HFFc6 (cell line): ENCODE measurements at places on chromosomes 5 and 9. TPM values are rescaled to one million over a fixed set of nuclear protein-coding genes. Genes with fewer than 3 reads are reported as not detected.
A peak's percentile ranks its signal among the peaks of the same experiment; 100 is the strongest.

- DNase-seq, result no peak
These were observed 83.8 kb upstream of the FSTL4 start for GRCh38 chr5:133696006-133696584.

Gene BRD9
- total RNA-seq, result 28.7 to 33.3 TPM (median 31.1 TPM) in 3 replicates

Gene GABRA6
- total RNA-seq, result not detected in 3 replicates

DNA sequence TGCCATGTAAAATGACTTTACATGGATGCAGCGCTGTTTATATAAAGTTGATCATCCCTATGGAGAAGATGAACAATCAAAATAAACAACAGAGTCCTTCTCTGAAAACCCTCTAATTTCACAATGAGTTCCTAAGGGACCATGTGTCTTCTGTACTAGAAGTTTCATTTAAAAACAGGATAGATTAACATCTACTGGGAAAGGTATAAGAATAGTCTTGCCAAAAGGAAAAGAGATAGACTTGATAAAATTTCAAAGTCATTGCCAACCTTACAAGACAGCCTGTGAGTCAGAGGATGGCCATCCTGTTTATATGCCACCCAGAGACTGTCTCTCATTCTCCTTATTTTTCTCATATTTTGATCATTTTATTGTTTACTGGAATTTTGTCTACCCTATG lies 367.1 kb upstream of the PDE4D start:
- no peak for DNase-seq

GRCh38 chr5:54148067-54148845 lies 162.1 kb downstream of the ARL15 start:
- DNase-seq, result peak; percentile 5

Gene IRX1
- not detected in 3 replicates for total RNA-seq

Gene FNBP1
- total RNA-seq, result 34.7 and 37.6 TPM in 2 replicates

GRCh38 chr5:142287096-142287972 lies 37.5 kb downstream of the SPRY4 start:
- no peak for DNase-seq

Gene OMD
- not detected in 3 replicates for total RNA-seq

Gene WHRN
- 3.5 to 3.7 TPM (median 3.6 TPM) in 3 replicates for total RNA-seq

Gene KIAA0825
- total RNA-seq, result 1.7 to 3.1 TPM (median 2.9 TPM) in 3 replicates

- DNase-seq, result no peak
These were observed 163.9 kb downstream of the ARHGEF28 start for GRCh38 chr5:73789851-73790281.

GRCh38 chr5:56489272-56489671 lies 256.1 kb upstream of the ANKRD55 start:
- DNase-seq, result no peak

GRCh38 chr9:137134191-137134590 lies 4.8 kb upstream of the GRIN1 start:
- no peak for DNase-seq

Gene SLC1A3
- 0.12 TPM in 1 of 3 replicates, not detected in the others for total RNA-seq

Gene KCNIP1
- not detected in 3 replicates for total RNA-seq

DNA sequence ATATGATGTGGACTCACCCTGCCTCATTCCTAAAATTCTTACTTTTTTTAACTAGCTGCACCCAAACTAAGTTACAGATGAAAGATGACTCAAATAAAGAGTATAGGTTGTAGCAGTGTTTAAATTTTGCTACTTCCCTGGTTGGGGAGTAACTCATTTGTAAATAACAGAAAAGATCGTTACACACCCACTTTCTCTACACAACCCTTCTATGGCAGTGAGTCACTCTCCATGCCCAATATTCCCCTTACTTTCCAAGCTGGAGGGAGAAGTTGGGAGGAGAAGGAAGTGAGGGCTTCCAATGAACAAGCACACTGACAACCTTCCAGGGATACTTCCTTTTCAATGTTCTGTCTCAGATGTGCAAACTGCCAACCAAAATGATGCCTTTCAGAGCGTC lies 1.9 kb downstream of the RASEF start:
- DNase-seq, result no peak

Gene FCN2
- not detected in 3 replicates for total RNA-seq

DNA sequence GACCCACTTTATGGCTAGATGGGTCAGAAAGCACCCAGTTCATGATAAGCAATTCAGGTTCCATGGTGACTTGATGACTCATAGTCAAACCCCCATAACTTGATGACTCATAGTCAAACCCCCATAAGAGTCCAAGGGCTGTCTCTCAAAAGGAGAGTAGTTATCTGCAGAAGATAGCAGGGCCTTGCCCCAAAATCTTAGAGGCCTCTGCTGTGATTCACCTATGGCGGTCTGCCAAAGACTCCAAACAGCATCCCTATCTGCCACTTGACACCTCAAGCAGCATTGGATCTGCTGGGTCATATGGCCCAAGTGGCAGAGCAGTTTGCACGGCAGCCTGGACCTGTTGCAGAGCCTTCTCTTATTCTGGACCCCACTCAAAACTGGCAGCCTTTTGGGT lies 395.2 kb upstream of the KIF2A start:
- DNase-seq, result no peak

Gene STK32A
- total RNA-seq, result 0.15 to 1.4 TPM (median 0.30 TPM) in 3 replicates

DNA sequence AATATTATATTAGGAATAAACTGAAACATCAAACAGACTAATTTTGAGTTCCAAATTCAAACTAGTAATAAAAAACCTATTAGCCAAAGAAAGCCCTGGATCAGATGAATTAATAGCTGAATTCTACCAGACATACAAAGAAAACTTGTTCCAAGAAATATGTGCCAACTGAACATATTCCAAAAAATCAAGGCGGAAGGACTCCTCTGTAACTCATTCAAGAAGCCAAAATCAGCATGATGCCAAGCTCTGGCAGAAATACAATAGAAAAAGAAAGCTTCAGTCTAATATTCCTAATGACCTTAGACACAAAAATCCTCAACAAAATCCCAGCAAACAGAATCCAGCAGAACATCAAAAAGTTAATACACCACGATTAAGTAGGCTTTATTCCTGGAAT lies 619.1 kb upstream of the COX7C start:
- DNase-seq, result no peak

GRCh38 chr5:150368526-150368925 lies 11.0 kb downstream of the TCOF1 start:
- DNase-seq, result no peak

Gene FBP2
- not detected in 3 replicates for total RNA-seq

GRCh38 chr9:72480921-72481320 lies 40.5 kb upstream of the TMC1 start:
- peak; percentile 9 for DNase-seq

DNA sequence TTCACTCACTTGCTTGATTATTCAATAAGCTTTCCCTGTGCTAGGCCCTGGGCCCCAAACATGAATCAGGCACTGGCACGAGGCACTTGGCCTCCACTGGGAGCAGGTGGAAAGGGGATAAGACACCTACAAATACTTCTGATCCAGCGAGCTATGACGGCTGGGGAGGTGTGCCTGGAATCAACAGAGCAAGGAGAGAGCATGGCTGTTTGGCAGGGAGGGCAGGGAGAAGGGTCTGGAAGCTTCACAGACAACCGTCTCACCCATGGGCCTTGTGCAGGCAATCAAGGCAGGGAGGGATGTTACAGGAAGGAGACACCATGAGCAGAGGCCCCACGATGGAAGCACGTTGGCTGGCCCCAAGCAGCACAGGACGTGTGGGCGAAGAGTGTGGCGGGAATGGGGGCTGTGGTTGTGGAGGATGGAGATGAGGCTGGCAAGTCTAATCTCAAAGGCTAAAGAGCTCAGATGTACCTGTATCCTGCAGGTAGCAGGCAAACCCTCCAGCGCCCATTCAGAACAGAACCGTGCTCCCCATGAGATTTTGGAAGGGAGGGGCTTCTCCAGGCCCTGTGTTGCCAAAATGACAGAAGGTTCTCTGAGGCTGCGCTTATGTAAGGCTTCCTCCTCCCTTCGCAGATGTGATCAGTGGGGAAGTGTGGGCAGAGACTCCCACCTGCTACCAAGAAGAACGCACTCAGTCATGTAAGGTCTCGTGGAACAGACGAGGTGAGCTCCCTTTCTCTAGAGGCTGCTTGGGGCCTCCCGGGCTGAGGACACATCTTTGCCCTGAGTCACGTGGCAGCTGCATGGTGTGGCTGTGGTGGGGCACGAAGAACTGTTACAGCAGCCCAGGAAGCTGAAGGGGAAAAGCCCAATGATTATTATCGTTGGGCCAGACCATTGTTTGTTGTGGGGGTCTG lies 189.7 kb downstream of the DAB2IP start:
- DNase-seq, result no peak

DNA sequence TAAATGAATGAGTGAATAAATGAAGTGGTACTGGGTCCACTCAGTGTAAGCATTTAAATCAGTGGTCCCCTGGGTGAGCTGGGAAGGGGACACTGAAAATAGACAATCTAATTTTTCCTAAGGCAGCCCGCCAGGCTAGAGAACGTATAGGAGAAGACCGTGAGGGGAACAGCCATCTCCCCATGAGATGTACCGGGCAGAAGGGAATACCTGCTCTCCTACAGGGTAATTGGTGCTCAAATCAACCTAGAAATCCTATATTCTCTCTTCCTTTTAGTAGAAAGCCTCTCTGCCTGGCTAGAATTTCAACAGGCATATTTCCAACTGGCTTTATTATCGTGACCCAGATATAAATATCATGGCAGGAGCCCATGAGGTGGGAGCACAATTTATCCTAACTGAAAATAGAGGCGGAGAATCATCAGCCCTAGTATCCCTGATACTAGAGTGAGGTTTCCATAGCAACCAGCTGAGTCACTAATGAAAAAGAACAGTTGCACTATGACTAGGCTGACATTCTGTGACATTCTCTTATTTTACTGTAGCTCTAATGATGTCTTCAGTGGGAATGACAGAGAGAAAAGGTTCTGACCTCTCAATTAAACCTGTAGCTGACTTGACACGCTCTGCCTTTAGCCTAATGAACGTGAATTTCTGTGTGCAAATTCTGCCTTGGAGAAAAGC lies 96.5 kb upstream of the CAST start:
- DNase-seq, result peak; percentile 91

DNA sequence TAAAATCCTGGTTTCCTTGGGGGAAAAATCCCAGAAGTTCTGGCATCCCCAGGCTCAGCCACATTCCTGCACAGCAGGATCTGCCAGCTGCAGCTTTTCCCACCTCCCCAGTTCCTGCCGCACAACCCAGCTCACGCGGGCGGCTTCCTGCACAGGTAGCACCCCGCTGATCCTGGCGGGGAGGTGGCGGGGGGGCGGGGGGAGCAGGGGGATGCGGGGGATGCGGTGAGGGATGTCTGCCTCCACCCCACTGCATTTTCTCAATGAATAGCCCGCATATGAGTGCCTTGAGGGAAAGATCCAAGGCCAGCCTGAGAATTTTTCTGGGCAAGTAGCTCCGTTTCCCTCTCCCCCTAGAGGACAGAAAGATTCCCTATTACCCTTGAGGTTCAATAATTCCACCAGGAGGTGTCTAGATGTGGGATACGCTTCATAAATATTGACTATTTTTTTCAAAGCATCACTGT lies 21.1 kb downstream of the GFPT2 start:
- DNase-seq, result no peak

Gene PCDHB14
- 2.2 to 3.1 TPM (median 2.8 TPM) in 3 replicates for total RNA-seq

GRCh38 chr9:108057421-108058134 lies 568.0 kb upstream of the KLF4 start:
- DNase-seq, result peak; percentile 95

- DNase-seq, result no peak
These were observed 211.5 kb upstream of the TARS1 start for GRCh38 chr5:33229216-33229615.

- DNase-seq, result no peak
These were observed 11.6 kb downstream of the NAIP start for GRCh38 chr5:71013575-71013974.

DNA sequence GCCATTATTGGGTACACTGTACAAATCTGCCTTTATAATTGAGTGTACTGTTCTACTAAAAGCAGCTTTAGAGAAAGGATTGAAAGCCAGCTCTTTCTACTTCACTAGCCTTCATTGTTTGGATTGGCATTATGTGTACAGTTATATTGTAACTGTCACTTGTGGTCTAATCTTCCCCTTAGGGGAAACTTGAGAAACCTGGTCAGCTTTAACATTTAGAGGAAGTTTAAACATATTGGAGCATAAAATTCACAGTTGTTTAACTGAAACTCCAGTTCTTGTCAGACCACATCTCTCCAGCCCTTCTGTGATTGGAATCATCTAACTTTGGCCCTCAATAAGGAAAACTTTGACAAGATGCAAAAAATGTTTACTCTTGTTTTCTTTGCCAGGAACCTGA lies 24.6 kb downstream of the PIK3R1 start:
- no peak for DNase-seq

- no peak for DNase-seq
These were observed 141.0 kb downstream of the CARTPT start for GRCh38 chr5:71860048-71860447.

DNA sequence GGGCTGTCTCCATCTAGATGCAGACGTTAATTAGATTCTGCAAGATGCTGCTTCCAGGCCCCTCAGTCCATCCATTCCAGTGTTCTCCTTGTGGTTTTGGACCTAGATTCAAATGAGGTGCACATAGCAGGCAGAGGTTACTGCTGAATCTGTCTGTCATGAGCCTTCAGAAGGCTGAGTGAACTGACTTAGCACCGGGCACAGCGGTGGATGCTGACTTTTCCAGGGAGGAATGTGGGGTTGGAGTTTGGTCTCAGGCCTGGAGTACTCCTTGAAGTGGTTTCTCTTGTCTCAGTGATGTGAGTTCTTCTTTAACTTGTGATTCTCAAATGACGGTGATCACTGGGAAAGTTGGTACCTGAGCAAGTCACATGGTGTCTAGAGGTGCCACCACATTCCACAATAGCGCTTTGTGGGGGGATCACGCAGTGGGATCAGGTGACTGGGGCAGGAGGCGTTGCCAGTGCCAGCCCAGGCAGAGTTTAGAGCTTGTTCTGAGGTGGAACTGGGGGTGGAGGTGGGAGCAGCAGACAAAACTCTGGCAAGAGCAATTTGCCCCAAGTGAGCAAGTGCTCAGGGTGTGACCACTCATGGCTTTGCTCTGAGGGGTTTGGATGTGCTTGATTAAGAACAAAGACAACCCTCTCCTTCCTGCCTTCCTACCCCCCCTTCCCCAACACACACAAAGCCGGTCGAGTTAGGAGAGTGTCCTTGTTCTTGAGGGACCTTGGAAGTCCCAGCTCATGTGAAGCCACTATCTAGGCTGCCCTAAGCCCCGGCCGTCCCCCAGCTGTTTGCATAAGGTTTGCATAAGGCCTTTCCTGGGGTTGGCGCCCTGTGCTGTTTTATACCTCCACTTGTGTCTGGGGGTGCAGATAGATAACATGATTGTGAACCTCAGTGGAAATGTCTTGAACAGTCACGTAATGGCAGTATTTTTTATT lies 25.1 kb downstream of the JADE2 start:
- no peak for DNase-seq

DNA sequence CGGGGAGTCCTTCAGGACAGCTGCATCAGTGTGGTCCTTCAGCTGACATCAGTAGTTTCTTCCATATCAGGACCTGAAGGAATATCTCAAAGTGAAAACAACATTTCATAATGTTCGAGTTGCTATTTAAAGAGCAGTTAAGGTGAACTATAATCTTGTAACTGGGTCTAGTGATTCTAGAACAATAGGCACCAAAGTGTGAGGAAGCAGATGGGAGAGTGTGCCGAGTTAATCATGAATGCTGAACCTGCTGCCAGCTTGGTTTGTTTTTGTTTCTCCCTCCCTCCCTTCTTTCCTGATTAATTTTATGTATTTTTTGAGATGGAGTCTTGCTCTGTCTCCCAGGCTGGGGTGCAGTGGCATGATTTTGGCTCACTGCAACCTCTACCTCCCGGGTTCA lies 3.6 kb upstream of the PTGR1 start:
- no peak for DNase-seq

Gene TAL2
- total RNA-seq, result not detected in 3 replicates
